ENCODE measurements at places on chromosomes 16 and 17.

- no peak for DNase-seq
These were observed 32.3 kb downstream of the FBXO31 start for GRCh38 chr16:87351320-87351698.

GRCh38 chr16:85931596-85932402 is 32.8 kb downstream of the IRF8 start:
- DNase-seq, result no peak

- no peak for DNase-seq
These were observed 115.3 kb downstream of the CEP112 start for GRCh38 chr17:66076546-66077190.

DNA sequence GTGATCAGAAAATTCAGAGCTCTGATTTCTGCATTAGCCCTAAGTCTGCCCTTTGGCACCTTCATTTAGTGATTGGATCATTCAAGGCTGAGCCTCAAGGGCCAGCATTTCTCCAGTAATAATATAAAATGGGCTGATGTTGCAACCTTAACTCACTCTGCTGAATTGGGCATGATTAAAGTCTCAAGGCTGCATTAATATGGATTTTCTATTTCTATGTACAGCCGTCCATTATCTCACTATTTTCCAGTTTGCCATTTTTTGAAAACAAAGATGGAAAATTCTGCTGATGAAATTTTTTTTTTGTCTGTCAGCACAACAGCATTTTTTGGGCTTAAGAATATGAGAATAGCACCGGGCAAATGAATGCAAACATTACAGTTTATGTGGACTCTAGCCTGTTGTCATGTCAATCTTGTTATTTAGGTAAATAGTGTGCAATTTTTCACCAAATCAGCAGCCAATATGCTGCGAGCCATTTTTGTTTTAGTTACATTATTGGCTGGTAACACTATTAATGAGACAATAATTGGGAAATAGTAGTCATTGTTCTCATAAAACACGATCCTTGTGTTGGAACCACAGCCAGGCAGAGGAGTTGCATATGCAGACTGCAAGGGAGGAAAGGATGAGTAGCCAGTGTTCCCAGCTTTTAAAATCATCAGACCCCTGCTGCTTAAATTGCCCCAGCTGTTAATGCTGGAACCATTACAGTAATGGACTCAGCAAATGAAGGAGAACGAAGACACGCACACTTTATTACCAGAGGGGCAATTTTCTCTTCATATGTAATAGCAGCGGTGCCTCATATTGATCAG is 10.5 kb downstream of the FTO start:
- no peak for DNase-seq

DNA sequence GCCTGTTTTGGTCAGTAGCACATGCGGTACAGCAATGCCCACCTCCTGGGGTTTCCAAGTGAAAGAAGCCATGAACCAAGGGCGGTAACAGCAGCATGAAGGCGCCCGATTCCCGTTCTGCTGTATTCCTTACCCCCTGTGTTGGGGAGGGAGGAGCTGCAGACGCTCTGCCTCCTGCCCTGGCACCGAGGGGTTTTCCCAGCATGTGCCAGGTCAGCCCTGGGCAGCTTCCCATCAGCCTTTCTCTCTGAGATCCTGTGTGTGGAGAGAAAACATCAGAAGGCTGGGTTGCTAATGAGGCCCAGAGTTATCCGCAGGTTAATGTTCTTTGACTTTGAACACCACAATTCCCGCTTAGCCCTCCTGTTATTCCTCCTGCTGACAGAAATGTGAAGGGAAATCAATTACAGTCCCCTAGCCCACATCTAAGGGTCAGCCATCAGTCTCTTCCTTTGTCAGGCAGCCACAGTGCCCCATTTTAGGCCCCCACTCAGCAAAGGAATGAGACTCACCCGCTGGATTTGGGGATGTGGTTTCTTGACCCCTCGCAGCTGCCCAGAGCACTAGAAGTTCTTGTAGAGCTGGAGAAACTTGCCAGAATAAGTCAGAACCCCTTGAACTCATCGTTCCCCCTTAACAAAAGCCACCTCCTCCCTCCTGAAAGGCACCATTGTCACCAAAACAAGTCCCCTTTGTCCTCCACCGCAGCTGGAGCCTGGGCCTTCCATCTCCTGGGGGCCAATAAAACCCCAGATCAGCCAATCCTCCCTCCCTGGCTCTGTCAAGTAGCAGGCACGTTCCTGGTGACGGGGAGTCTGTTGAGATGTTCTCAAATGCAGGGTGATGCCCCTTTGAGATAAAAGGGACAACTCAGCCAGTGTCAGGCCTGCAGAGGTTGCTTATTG is 168.5 kb downstream of the KATNIP start:
- peak; percentile 63 for DNase-seq

- no peak for DNase-seq
These were observed 1.6 kb downstream of the TMC8 start for GRCh38 chr17:78132084-78132676.

DNA sequence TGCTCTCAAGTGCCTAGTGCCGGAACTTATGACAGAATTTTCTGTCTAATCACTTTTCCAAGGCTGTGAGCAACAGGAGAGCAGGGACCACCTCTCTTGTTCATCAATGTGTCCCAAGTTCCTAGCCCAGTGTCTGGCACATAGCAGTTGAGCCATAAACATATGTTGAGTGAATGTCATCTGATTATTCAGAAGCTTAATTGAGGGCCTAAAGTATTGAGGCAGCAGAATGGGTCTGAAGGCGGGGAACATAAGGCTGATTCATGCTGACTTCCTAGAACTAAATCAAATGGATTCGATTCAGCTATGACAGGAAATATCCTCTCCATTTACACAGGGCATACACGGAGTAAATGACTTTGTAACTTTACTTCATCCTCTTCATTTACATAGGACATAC is 438.0 kb upstream of the ZFHX3 start:
- DNase-seq, result no peak

DNA sequence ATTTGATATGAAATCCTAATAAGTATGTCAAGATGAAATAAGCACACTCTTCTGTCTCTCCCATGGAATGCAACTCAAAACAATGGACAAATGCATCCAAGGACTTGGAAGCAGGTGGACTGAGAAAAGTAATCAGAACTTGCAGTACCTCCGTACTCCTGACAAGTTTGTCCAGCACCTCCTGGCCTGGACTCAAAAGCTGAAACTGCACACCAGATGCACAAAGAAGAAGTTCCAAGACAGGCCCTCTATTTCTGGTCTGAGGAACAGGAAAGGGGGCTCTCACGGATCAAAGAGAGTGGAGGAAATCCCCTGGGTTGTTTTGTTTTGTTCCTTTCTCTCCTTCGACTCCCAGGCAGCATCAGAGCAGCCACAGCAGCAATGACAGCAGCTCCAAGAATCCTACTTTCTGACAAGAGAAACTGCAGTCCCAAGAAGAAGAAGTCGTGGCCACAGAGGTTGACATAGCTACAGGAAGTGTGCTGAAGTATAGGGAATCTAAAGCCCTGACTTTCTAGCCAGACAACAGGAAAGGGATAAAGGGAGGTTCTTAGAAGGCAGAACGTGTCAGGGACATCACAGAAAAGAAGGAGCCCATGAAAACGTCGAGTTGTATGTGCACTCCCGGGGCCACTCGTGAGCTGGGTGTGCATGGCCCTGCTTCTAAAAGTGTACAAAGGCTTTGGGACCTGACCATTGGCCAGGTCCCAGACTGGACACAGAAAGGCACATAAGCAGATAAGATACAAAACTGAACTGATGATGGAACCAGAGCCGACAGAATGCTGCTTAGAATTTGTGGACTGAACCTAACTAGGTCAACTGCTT is 29.3 kb downstream of the AKAP10 start:
- no peak for DNase-seq

- no peak for DNase-seq
These were observed 77.8 kb downstream of the MYH10 start for GRCh38 chr17:8552577-8553320.

DNA sequence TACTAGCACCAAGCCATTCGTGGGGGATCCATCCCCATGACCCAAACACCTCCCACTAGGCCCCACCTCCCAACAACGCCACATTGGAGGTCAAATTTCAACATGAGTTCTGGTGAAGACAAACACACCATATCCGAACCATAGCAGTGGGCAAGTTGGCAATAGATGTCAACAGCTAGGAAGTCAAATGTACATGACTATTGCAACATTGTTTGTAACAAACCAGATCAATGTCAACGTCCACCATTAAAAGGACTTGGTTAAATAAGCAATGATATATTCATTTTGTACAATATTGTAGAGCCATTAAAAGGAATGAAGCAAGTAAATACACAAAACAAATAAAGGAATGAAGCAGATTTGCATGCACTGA is 26.5 kb upstream of the CIITA start:
- no peak for DNase-seq

GRCh38 chr17:6452471-6453266 is 8.4 kb downstream of the PIMREG start:
- no peak for DNase-seq

DNA sequence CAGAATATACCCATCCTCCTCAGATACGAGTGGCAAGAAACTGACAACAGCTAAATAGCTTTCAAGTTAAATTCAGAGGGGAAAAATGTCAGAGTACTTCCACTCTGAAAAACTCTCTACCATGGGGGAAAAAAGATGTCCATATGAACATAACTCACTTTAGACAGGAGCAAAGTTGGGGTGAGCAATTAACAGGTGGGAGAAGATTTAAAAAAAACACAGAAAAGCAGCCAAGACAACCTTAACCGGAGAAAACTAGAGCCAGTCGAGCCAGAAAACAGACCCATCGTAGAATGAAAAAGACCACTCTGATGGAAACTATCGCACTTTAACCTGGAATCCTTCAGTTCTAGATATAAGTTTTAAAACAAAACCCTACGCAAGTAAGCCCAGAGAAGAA is 833 bp downstream of the TERF2 start:
- no peak for DNase-seq

DNA sequence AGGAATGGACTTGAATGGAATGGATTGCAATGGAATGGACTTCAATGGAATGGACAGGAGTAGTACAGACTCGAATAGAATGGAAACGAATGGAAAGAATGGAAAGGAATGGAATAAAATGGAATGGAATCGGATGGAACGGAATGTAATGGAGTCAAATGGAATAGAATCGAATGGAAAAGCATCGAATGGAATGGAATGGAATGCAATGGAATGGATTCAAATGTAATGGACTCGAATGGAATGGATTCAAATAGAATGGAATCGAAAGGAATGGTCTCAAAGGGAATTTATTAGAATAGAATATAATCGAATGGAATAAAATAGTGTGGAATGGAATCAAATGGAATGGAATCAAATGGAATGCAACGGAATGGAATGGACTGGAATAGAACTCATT is 484.9 kb upstream of the WSB1 start:
- peak; percentile 42 for DNase-seq

DNA sequence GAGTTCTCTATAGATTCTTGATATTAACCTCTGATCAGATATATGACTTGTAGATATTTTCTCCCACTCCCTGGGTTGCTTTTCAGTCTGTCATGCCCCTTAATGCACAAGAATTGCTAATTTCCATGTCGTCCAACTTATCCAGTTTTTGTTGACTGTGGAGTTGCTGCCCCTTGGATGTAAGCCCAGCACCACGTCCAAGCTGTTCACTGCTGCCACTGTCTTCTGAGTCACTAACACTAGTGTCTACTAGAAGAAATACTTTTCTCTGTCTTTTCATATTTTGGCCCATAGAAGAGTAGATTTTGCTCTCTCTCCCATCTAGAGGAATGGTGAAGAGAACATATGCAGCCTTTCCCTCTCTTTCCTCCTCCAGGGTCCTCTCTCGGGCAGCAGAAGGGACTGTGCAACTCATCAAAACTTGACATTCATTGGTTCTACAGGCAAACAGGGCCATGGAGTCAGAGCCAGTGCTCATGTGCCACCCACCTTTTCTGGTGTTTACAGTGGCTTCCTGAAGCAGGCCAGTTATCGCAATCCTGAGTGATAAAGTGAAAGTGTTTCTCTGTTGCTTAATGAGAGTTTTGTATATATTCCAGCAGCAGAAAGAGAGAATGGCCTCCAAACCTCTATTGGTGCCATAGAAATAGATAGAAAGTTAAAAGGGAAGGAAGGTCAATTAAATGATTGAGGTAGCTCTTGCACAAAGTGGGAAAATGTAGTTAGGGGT is 22.6 kb upstream of the PMP22 start:
- no peak for DNase-seq

DNA sequence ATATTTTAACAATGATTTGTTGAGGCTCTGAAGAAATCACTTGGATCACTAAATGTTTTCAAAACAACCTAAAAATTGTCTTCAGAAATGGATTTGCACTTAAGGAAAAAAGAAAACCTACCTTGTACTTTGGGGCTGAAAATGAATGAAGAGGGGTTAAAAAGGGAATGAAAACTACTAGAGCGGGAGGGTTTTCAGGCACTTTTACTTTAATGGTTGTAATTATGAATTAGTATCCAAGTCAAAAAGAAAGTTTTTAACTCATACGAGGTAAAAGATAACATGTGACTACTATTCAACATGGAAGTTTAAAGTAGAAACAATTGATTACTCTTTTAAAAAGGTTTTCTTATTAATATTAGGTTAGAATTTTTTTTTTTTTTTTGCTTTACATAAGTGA is 5.1 kb downstream of the IGF2BP1 start:
- no peak for DNase-seq

DNA sequence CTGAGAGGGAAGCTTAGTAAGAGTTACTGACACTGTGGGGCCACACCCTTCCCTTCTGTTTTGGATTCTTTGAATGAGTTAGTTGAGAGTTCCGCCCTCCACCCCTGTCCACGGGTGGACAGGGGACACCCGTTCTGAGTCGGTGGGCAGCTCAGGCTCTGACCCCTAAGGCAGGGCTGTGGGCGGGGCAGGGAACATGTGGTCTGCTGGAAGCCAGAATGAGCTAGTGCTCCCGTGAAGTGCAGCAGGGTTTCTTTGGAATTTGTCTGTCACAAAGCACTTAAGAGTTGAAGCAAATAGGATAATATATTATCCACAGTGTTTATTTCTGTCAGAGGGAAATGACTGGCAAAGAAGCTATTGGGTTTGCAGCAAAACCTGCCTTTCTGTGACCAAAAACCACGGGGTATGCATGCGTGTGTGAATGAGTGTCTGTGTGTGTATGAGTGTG is 90.1 kb downstream of the CLEC16A start:
- DNase-seq, result no peak

GRCh38 chr17:82697808-82698064 is 762 bp downstream of the RAB40B start:
- no peak for DNase-seq

DNA sequence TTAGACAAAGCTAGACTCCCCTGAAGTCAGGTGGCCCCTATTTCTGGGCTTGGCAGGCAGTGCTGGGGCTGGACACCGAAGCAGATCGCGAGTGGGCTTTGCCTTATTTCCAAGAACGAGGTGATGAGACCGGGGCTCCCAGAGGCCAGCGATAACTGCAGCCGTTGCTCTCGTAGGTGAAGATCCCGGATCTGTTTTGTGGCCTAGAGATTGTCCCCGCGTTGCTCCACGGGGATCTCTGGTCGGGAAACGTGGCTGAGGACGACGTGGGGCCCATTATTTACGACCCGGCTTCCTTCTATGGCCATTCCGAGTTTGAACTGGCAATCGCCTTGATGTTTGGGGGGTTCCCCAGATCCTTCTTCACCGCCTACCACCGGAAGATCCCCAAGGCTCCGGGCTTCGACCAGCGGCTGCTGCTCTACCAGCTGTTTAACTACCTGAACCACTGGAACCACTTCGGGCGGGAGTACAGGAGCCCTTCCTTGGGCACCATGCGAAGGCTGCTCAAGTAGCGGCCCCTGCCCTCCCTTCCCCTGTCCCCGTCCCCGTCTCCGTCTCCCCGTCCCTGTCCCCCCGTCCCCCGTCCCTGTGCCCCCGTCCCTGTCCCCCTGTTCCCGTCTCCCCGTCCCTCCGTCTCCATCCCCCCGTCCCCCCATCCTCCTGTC is 1.5 kb upstream of the TBCD start:
- no peak for DNase-seq

GRCh38 chr17:77036841-77037381 is 103.9 kb upstream of the SEC14L1 start:
- no peak for DNase-seq

- no peak for DNase-seq
These were observed 16.4 kb downstream of the TELO2 start for GRCh38 chr16:1509307-1510221.
